Activated T-cell treated with anti-CD3 and anti-CD28 coated beads for 1 hour (primary cell): ENCODE measurements at places on chromosomes 5 and 9.
A peak's percentile ranks its signal among the peaks of the same experiment; 100 is the strongest.

- DNase-seq: no peak
These were observed 900 bp upstream of the HAVCR2 start for GRCh38 chr5:157109744-157110143.

GRCh38 chr5:151115272-151115905, 34.6 kb upstream of the TNIP1 start:
- peak; percentile 66 for DNase-seq

- DNase-seq: no peak
These were observed 291.9 kb upstream of the IRX1 start for GRCh38 chr5:3303777-3304176.

GRCh38 chr5:131913603-131914002, 31.9 kb downstream of the MEIKIN start:
- no peak for DNase-seq

GRCh38 chr9:136614967-136615623, 47.6 kb upstream of the EGFL7 start:
- DNase-seq: no peak

DNA sequence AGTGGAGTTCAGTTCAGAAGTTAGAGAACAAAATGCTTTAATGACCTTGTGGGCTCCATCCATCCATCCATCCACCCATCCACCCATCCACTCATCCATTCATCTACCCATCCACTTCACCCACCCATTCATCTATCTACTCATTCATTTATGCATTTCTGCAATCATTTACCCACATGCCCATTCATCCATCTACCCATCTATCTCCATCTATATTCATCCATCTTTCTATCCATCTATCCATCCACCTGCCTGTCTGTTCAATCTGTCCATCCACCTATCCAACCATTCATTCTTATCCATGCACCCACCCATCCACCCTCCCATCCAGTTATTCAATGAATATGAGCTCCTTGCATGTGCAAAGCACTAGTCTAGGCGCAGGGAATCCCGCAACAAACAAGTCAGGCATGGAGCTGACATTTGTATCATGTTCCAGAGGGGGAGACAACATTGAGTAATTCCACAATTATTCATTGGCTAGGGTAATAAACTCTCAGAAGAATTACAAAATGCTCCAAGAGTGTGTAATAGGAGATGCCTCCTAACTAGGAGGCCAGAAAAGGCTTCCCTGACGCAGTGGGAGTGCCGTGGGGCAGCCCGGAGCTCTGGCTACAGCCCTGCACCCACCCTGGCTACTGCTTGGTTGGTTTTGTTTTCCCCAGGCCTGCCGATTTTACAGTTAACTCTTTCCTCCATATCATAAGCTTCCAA, 211.2 kb downstream of the NXNL2 start:
- DNase-seq: no peak

DNA sequence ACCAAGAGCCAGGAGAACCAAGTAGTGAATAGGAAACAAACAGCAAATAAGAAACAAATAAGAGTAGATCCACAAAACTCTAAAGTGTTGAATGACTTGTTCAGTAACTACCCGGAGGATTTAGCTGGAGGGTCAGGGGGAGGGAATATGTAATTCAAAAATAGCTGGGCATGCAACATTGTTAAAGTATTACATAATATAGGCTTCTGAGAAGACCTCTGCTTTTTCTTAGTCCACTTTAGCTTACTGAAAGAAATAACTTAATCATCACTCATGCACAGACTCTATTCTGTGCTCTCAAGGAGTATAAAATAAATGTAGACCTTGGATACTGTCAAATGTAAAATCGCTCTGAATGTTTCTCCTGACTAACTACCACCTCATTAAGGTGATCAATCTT, 183.2 kb upstream of the POU5F2 start:
- no peak for DNase-seq

DNA sequence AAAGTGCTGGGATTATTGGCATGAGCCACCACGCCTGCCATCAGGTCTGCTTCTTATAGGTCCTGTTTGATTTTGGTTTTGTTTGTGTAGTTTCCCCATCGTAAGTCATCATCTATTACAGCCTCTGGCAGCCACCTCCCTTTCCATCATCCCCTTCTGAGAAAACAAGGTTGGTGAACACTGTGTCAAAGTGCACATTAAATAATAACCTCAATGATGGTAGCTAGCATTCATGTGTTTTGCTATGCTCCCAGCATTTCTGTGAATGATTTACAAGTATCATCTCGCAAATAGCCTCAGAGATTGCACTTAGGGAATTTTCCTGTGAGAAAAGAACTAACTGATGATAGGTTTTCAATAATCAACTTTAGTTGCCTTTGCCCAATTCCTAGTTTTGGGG, 9.9 kb downstream of the PRUNE2 start:
- DNase-seq: no peak

DNA sequence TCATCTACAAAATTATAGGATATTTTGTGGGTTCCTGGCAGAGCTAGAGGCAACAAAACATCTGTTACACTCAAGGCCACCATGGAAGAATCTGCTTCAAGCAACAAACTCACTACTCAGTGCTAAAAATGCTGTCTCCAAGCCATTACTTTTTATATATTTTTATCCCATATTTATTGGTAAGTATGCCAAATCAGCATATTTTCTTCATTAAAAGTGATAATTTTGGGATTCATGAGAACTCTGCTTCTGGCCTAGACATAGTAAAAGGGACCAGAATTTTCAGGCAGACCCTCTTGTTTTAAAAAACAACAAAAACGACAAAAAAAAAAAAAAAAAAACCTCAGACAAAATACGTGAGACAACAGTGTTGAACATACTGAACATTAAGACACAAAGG, 236.0 kb downstream of the EDIL3 start:
- no peak for DNase-seq

DNA sequence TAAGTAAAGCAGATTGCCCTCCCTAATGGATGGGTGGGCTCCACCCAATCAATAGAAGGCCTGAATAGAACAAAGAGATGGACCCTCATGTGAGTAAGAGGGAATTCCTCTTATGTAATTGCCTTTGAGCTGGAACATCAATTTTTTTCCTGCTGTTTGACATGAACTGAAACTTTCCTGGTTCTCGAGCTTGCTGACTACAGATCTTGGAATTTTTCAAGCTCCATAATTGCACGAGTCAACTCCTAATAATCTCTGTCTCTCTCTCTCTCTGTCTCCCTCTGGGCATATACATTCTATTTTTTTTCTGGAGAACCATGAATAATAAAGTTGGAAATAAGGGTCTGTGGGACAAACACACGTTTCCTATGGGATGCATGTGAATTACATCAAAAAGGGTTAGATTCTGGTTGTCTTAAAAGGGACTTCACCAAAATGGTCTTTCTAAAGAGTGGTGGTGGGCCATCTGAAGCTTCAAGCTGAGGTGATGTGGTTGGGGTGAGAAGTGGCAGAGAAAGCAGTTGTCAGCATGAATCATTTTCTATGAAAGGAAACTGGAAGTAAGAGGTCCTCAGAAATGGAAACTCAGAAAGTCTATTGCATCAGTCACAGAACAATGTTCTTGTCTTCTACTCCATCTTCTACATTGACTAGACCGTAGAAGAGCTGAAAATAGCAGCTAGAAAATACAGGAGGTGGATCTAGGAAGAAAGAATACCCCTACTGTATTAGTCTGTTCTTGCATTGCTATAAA, 47.0 kb upstream of the HOMER1 start:
- DNase-seq: no peak

DNA sequence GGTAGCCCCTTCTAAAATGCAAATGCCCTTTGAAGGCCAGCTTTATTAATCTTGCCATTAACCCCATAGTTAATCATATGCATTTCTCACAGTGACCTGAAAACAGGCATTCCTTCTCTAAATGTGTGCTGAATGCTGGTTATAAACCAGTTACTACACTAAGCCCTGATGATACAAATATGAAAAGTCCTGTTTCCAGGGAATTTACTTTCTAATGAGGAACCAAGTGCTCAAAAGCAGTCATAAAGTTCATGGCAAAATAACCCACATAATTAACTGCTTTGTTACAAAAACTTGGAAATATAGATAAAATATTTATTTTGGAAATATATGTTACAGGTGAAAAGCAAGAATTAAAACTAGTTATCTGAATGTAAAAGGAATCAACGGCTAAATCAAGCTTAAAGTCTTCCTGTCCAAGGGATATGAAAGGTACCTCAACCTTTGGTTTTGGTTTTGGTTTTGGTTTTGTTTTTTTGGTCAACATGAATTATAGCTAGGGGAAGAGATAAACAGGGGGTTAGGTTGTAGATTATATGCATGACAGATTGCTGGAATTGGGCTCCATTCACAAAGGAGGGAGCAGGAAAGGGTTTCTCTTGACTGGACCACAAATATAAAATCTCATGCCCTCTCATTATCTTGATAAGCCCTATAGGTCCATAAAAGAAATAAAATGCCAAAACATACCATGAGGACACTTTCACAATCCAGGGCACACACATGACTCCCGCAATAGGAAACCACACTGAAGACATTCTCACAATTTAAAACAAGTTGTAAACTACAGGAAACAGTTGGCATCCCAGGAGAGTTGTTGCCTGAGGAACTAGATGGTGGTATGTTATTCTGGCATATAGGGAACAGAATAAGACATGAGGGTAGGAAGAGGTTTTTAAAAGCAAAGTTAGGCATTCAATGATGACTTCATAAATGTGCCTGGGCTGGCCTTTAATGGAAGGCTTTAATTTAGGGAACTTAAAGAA, 46.7 kb upstream of the MACIR start:
- no peak for DNase-seq

DNA sequence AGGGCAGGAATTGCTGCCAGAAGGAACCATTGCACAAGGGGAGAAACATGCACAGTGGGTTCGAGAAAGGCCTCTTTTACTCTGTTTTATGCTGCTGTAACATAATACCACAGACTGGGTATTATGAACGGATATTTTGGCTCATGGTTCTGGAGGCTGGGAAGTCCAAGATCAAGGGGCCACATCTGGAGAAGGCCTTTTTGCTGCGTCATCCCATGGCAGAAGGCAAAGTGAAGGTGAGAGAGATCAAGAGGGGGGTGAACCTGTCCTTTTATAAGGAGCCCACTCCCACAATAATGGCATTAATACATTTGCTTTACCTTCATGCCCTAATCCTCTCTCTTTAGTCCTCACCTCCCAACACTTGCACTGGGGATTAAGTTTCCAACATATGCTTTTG, 136.9 kb upstream of the ALDH1B1 start:
- no peak for DNase-seq

- peak; percentile 19 for DNase-seq
These were observed 92.1 kb upstream of the IER5L start for GRCh38 chr9:129270205-129270604.

- no peak for DNase-seq
These were observed 72.1 kb upstream of the CHD1 start for GRCh38 chr5:99000876-99001275.

- DNase-seq: no peak
These were observed 11.1 kb downstream of the GRIN1 start for GRCh38 chr9:137149942-137150616.

GRCh38 chr5:159262472-159262858, 625 bp upstream of the UBLCP1 start:
- DNase-seq: no peak

- no peak for DNase-seq
These were observed 37.2 kb downstream of the NUDT12 start for GRCh38 chr5:103525361-103525760.

DNA sequence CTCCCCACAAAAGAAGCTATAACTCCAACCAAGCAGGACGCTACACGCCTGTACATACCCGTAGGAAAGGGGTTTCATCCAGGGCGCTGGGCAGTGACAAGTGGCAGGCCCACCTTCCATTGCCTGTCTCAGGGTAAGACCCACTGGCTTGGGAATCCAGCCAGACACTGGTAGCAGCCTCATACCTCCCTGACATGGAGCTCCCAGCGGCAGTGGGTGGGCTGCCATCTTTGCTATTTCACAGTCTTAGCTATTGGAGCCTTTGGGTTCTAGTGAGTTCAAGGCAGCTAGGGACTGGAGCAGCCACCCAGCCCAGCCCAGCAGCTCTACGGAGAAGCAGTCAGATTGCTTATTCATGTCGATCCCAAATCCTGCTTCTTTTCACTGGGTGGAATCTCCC, 3.4 kb upstream of the IFNA10 start:
- DNase-seq: no peak

- DNase-seq: no peak
These were observed 130.3 kb downstream of the PAX5 start for GRCh38 chr9:36903541-36904435.

DNA sequence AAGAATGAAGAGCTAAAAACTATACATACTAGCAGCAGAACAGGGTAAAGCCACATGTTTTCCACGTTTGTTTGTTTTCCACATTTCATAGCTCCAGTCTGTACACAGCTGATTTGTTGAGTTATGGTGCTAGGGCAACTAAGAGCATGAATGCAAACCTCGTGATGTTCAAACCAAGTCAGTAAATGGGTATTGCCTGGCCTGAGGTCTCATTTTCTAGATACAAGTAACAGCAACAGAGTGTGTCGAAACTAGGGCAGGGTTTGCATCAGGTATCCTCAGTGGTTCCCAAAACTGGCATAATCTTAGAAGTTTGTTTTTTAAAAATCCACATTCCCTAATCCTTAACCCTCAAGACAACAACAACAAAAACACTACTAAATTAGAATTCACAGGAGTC, 89.3 kb downstream of the CEMIP2 start:
- DNase-seq: no peak

DNA sequence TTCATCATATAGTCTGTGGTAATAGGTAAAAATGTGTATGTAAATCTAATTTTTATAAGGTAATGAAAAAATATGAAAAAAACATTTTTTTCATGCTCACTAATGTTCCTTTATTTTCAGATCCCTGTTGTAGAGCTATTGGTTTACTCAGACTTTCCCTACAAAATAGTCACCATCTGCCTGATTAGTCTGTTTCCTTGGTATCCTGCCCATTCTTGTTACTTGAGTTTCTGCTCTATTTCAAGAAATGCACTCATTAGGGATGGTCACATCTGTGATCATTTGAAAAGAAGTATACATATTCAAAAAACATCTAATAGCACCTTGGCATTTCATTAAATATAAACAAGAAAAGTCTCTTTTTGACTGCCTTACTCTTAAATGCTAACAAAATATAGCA, 21.6 kb upstream of the RASA1 start:
- no peak for DNase-seq

GRCh38 chr5:35180046-35180445, 50.2 kb downstream of the PRLR start:
- no peak for DNase-seq
